ENCODE measurements at places on chromosomes 6 and 20. TPM values are rescaled to one million over a fixed set of nuclear protein-coding genes. Genes with fewer than 3 reads are reported as not detected.

Gene PRPH2
- 0.72 TPM for total RNA-seq

Gene CLVS2
- total RNA-seq, result not detected

Gene SERPINB1
- total RNA-seq, result 59.2 TPM

Gene MMUT
- 20.2 TPM for total RNA-seq

Gene ETV7
- 3.0 TPM for total RNA-seq

Gene NOL4L
- total RNA-seq, result 21.0 TPM

DNA sequence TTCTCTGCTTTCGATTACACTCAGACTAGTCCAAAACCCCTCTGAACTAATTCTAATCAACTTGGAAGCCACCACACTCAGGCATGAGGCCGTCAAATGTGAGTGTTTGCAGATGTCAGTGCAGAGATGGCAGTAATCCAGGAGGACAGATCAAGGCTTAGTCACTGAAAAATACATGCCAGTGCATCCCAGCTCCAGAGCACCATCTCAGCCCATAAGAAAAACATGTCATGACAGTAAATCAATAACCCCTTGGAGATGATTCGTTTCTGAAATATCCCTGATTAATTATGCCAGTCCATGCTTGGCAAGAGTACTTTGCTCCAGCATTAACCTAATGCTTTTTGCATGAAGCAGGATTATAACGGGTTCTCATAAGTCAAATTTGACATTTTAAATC is 179.5 kb downstream of the ADAT2 start:
- DNase-seq, result no peak
- H3K27ac ChIP-seq, result no peak overlapping the region
- H3K4me1 ChIP-seq, result no peaks in the 10 kb centered on the region
- no peak overlapping the region for H3K4me3 ChIP-seq
- H3K27me3 ChIP-seq, result no peaks in the 10 kb centered on the region

GRCh38 chr6:35432291-35432690 is 19.8 kb upstream of the FANCE start:
- no peak overlapping the region for H3K4me3 ChIP-seq
- DNase-seq, result no peak
- H3K27me3 ChIP-seq, result no peaks in the 10 kb centered on the region
- H3K27ac ChIP-seq, result no peak overlapping the region
- no peaks in the 10 kb centered on the region for H3K36me3 ChIP-seq
- H3K4me1 ChIP-seq, result no peaks in the 10 kb centered on the region

DNA sequence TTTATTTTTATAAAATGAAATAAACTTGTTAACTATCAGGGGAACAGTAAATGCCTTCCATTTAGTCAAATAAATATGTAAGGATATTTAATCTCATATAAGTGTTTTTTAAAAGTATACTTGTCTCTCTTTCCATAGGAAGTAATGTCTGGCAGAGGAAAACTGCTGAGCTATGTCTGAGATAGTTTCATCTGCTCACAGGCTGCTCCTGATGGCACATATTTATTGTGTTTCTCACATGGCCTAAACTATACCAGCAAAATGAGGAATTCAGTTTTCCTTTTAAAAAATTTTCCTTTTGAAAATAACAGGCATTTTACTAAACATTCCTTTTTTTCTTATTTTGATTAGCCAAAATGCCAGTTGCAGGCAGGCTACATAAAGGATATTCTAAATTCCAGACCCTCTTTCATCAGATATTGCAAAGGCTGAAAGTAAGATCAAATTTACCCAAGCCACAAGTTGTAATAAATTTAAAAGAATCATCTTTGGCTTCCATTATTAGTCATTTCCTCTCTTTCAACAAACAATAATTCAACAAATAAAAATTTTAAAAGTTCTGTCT is 60.1 kb upstream of the RNF146 start:
- no peaks in the 10 kb centered on the region for H3K36me3 ChIP-seq
- H3K4me1 ChIP-seq, result no peaks in the 10 kb centered on the region
- no peak for DNase-seq
- H3K27ac ChIP-seq, result no peak overlapping the region
- no peaks in the 10 kb centered on the region for H3K27me3 ChIP-seq

GRCh38 chr6:88361298-88361697 is 195.2 kb upstream of the CNR1 start:
- H3K36me3 ChIP-seq, result no peaks in the 10 kb centered on the region
- DNase-seq, result no peak
- H3K4me1 ChIP-seq, result no peaks in the 10 kb centered on the region
- no peak overlapping the region for H3K27ac ChIP-seq

DNA sequence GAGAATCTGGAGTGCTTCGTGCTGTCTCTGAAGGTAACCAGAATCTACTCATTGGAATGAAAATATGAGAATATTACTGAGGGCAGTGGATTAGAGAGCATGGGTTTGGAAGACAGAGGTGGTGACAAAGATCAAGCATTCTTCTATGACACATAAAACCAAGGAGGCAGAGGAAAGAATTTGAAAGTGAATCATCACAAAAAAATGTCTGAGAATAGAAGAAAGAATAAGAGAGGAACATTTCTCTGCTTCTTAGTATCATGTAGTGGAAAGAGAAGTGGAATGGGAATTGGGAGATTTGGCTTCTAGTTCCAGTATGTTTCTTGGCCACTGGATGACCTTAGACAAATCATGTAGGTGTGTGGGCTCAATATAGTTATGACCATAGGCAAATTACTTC is 474.0 kb downstream of the TFAP2B start:
- H3K27me3 ChIP-seq, result no peaks in the 10 kb centered on the region
- H3K4me1 ChIP-seq, result no peaks in the 10 kb centered on the region
- H3K4me3 ChIP-seq, result no peak overlapping the region
- no peak for DNase-seq
- H3K27ac ChIP-seq, result no peak overlapping the region
- no peaks in the 10 kb centered on the region for H3K36me3 ChIP-seq

- H3K27ac ChIP-seq, result no peak overlapping the region
- no peak for DNase-seq
- H3K36me3 ChIP-seq, result no peaks in the 10 kb centered on the region
- no peaks in the 10 kb centered on the region for H3K4me1 ChIP-seq
- H3K4me3 ChIP-seq, result no peak overlapping the region
- no peaks in the 10 kb centered on the region for H3K27me3 ChIP-seq
Observed at GRCh38 chr6:9168669-9169068, 733.3 kb upstream of the SLC35B3 start.

DNA sequence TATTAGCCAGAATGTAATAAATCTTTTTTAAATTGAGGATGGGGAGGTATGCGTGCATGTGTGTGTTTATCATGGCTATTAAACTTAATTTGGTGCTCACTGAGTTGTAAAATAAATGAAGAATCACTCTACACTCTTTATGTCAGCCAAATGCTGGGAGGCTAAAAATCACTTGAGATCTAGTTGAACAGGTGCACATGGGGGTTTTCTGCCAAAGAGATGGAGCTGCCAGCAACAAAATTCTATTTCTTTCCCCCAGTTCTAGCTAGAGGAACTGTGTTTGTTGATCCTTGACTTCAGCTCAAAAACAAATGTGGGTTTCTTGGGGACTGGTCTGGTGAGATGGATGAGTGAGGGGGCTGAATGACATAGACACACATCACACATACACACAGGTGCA is 183.3 kb upstream of the BTBD3 start:
- no peaks in the 10 kb centered on the region for H3K4me1 ChIP-seq
- H3K4me3 ChIP-seq, result no peak overlapping the region
- DNase-seq, result no peak
- H3K36me3 ChIP-seq, result no peaks in the 10 kb centered on the region
- no peaks in the 10 kb centered on the region for H3K27me3 ChIP-seq
- H3K27ac ChIP-seq, result no peak overlapping the region

DNA sequence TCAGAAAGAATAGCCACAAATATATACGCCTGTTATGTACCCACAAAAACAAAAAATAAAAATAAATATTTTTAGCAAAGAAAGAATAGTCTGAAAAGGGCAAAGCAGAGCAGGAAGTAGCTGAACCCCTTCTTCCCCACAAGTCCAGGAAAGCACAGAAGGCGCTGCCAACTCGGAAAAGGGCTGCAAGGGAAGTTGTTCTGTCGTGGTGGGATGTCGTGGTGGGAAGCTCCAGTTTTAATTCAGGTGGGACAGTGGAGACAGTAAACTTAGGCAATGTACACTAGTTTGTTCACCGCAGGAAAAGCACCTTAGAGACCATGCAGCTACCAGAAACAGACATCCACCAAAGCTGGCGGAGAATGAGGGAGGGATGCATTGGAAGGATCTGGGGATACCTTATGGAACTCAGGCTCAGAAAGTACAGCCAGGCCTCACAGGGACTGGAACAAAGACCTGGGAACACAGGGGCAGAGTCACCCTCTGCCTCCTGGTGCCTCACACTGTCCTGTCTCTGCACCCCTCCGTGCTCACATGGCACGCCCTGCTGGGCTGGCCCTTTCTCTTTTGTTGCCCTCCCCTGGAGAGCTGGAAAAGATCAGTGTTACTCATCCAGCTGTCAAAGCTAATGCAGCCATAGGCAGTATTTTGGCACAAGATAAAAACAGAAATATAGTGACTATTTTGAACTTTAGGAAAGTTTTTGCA is 3.3 kb upstream of the APMAP start:
- no peak overlapping the region for H3K4me3 ChIP-seq
- no peaks in the 10 kb centered on the region for H3K36me3 ChIP-seq
- DNase-seq, result peak; percentile 14
- no peak overlapping the region for H3K27ac ChIP-seq
- no peaks in the 10 kb centered on the region for H3K27me3 ChIP-seq

- no peak overlapping the region for H3K4me3 ChIP-seq
- no peaks in the 10 kb centered on the region for H3K27me3 ChIP-seq
- H3K36me3 ChIP-seq, result no peaks in the 10 kb centered on the region
- peaks cover 14% of the 10 kb centered on the region for H3K4me1 ChIP-seq
Observed at GRCh38 chr6:24492475-24492874, 2.3 kb upstream of the ALDH5A1 start.

DNA sequence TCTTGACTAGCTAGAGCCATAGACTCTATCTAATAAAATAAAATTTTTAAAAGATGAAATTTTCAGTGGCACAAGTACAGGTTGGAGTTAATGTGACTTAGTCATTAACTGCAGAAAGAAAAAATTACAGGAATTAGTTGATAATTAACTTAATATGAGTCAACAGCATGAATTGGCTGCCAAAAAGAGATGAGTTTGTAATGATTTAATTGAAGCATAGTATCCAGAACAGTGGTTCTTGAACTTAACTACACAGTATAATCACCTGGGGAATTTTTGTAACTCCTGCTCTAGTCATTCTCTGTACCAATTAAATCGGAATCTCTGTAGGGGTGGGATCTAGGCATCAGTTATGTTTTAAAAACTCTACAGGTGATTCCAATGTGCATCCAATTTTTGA is 46.3 kb upstream of the HMGN3 start:
- H3K27ac ChIP-seq, result no peak overlapping the region
- H3K4me1 ChIP-seq, result no peaks in the 10 kb centered on the region
- H3K36me3 ChIP-seq, result no peaks in the 10 kb centered on the region
- no peaks in the 10 kb centered on the region for H3K27me3 ChIP-seq
- no peak for DNase-seq
- no peak overlapping the region for H3K4me3 ChIP-seq

GRCh38 chr20:37543828-37544227 is 16.2 kb upstream of the BLCAP start:
- H3K27ac ChIP-seq, result no peak overlapping the region
- H3K27me3 ChIP-seq, result no peaks in the 10 kb centered on the region
- H3K4me1 ChIP-seq, result no peaks in the 10 kb centered on the region
- H3K36me3 ChIP-seq, result no peaks in the 10 kb centered on the region
- H3K4me3 ChIP-seq, result no peak overlapping the region
- DNase-seq, result no peak

- no peaks in the 10 kb centered on the region for H3K4me1 ChIP-seq
- no peaks in the 10 kb centered on the region for H3K36me3 ChIP-seq
- H3K27me3 ChIP-seq, result no peaks in the 10 kb centered on the region
- no peak overlapping the region for H3K4me3 ChIP-seq
- no peak for DNase-seq
- no peak overlapping the region for H3K27ac ChIP-seq
Observed at GRCh38 chr6:115885636-115886366, 174.9 kb downstream of the FRK start.

- H3K27me3 ChIP-seq, result no peaks in the 10 kb centered on the region
- no peak overlapping the region for H3K27ac ChIP-seq
- H3K4me1 ChIP-seq, result no peaks in the 10 kb centered on the region
- DNase-seq, result no peak
Observed at GRCh38 chr6:89386917-89387491, 25.1 kb downstream of the RRAGD start.

- H3K4me1 ChIP-seq, result peaks cover 5% of the 10 kb centered on the region
- no peak for DNase-seq
- H3K36me3 ChIP-seq, result no peaks in the 10 kb centered on the region
- no peak overlapping the region for H3K27ac ChIP-seq
- no peaks in the 10 kb centered on the region for H3K27me3 ChIP-seq
Observed at GRCh38 chr6:79869184-79869583, 78.2 kb downstream of the ELOVL4 start.

DNA sequence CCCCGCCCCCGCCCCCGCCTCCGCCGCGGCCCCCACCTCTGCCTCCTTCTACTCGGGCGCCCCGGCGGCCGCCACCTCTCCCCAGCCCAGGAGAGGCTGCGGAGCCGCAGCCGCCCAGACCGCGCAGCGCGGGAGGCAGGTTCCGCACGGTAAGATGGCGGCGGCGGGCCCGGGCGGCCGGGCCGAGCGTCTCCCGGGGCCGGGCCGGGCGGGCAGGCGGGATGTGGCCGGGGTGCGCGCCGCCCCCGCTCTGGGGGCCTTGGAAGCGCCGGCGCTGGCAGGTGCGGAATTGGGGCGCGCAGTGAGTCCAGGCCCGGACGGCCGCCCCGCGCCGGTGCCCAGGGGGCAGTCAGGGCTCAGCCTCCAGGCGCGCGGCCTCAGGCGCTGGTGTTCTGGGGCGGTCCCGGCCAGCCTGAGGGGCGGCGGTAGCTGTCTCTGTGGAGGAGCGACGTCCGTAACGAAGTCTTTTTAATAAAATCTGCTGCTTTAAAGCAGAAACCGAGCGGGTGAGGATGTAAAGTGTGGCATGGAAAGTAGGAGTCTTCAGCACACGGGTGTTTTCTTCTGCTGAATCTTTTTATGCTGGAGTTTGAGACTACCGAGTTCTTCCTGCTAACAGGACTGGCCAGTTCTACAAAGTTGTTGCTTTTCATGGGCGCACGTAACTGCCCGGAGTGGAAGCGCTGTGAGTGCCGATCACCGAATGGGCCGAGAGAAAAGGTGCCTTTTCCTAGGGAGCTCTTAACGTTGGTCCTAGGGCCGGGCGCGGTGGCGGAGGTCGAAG is at the start of gene GID8:
GID8 (plus strand) TSS at position 43 of the 784 bp plus-strand sequence. CDS start 3,356 bp downstream, outside the sequence.
- H3K4me1 ChIP-seq, result peaks cover 29% of the 10 kb centered on the region
- H3K27me3 ChIP-seq, result no peaks in the 10 kb centered on the region
- H3K36me3 ChIP-seq, result no peaks in the 10 kb centered on the region
- peak within 1 kb of the TSS; percentile 88 for H3K4me3 ChIP-seq

GRCh38 chr6:69650703-69651102 is 146.1 kb downstream of the LMBRD1 start:
- no peak overlapping the region for H3K4me3 ChIP-seq
- H3K36me3 ChIP-seq, result no peaks in the 10 kb centered on the region
- no peaks in the 10 kb centered on the region for H3K27me3 ChIP-seq

- no peaks in the 10 kb centered on the region for H3K36me3 ChIP-seq
- H3K27ac ChIP-seq, result no peak overlapping the region
- peaks cover 14% of the 10 kb centered on the region for H3K27me3 ChIP-seq
- no peak for DNase-seq
- no peak overlapping the region for H3K4me3 ChIP-seq
Observed at GRCh38 chr6:84771756-84772356, 7.5 kb upstream of the TBX18 start.

- H3K36me3 ChIP-seq, result no peaks in the 10 kb centered on the region
- no peak for DNase-seq
- no peak overlapping the region for H3K4me3 ChIP-seq
- H3K27ac ChIP-seq, result no peak overlapping the region
Observed at GRCh38 chr20:53444401-53445149, 149.1 kb downstream of the ZNF217 start.
